Activated T-helper 17 cell treated with anti-CD3 and anti-CD28 coated beads, Interleukin-2, amount 50 U/mL, for 72 hours (primary cell): ENCODE measurements at places on chromosomes 6 and 20. TPM values are rescaled to one million over a fixed set of nuclear protein-coding genes. Genes with fewer than 3 reads are reported as not detected.

LIN28B gene
- not detected for total RNA-seq

DEFB132 gene
- not detected for total RNA-seq

CDK19 gene
- 39.8 TPM for total RNA-seq

PLCG1 gene
- 628 TPM for total RNA-seq

GRCh38 chr6:152532556-152533422 lies 104.4 kb downstream of the SYNE1 start:
- no peak overlapping the region for H3K27ac ChIP-seq
- H3K36me3 ChIP-seq = no peaks in the 10 kb centered on the region
- peaks cover 24% of the 10 kb centered on the region for H3K27me3 ChIP-seq
- no peak for ATAC-seq
- no peaks in the 10 kb centered on the region for H3K4me1 ChIP-seq

GRCh38 chr20:15794409-15794808 lies 778.8 kb downstream of the KIF16B start:
- ATAC-seq = no peak
- H3K4me1 ChIP-seq = no peaks in the 10 kb centered on the region
- H3K27me3 ChIP-seq = no peaks in the 10 kb centered on the region
- H3K36me3 ChIP-seq = no peaks in the 10 kb centered on the region

GRCh38 chr6:150787429-150787828 lies 78.1 kb upstream of the MTHFD1L start:
- no peak overlapping the region for H3K27ac ChIP-seq
- no peaks in the 10 kb centered on the region for H3K27me3 ChIP-seq
- H3K36me3 ChIP-seq = no peaks in the 10 kb centered on the region
- no peak for ATAC-seq

DNA sequence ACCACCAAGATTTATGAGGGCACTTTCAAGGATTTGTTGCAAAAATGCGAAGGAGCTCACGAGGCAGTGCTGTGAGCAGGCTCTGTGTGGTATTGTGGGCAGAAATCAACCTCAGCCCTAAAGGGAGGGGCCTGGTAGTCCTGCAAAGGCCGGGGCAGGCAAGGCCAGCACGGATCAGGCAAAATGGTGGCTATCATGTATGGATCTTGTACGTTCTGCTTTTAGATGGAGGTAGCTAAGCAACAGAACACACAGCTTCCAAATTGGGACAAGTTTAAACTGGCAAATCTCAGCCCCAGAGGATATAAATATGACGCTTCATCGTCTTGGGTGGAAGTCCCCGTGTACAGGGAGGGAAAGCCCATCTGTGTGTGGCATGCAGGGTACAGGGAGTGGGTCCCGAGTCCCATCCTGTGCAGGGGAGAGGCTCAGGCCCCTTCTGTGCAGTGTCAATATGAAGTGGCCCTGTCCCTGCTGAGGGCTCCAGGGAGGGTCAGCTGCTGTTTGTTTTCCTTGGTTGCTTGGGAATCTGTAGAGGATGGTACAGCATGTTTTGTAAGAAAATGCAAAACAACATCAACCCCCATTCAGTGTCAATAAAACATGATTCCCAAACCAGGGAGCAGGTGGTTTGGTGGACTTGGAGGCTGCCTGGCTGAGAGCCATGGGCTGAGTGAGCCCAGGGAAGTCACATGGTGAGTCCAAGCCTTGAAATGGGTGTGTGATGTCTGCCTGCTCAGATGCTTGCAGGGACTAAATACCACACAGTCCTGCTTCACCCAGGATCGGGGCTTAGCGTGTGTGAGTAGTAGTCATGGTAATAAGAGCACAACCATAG lies 113.0 kb downstream of the SYCP2 start:
- peaks cover 9% of the 10 kb centered on the region for H3K27me3 ChIP-seq
- no peak for ATAC-seq
- no peak overlapping the region for H3K4me3 ChIP-seq
- H3K27ac ChIP-seq = no peak overlapping the region
- no peaks in the 10 kb centered on the region for H3K36me3 ChIP-seq
- no peaks in the 10 kb centered on the region for H3K4me1 ChIP-seq

DNA sequence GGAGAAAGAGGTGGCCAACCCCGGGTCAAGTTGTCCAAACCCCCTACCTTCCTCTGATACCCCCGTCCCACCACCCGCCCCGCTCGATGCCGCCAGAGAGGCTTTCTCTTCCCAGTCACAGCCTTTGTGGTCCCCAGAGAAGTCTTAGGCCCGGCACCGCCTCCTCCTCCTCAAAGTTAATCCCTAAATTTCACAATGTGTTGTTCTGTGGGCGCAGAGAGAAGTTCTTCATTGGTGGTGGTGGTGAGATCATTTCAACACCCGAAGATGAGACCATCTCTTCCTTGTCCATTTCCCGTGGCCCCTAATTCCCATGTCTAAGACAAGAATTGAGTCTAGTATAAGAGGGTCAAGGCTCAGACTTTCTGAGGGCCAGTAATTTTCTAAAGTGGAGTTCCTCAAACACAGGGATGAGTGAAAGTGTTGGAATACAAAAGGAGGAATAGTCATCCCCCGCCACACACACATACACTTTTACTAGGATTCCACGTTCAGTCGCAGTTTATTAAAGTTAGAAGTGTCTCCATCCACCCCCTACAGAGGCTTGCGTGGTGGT lies 10.4 kb downstream of the TRIM31 start:
- H3K36me3 ChIP-seq = no peaks in the 10 kb centered on the region
- peaks cover 38% of the 10 kb centered on the region for H3K27me3 ChIP-seq
- H3K4me1 ChIP-seq = peaks cover 19% of the 10 kb centered on the region
- peak overlapping the region; percentile 88 for H3K4me3 ChIP-seq
- H3K27ac ChIP-seq = no peak overlapping the region
- ATAC-seq = peak; percentile 6

- no peak overlapping the region for H3K4me3 ChIP-seq
- no peaks in the 10 kb centered on the region for H3K4me1 ChIP-seq
- no peak for ATAC-seq
- no peak overlapping the region for H3K27ac ChIP-seq
- no peaks in the 10 kb centered on the region for H3K36me3 ChIP-seq
These were observed 13.9 kb downstream of the SIRPA start for GRCh38 chr20:1909097-1909496.
